ENCODE measurements at places on chromosomes 7 and 10.
A peak's percentile ranks its signal among the peaks of the same experiment; 100 is the strongest.

DNA sequence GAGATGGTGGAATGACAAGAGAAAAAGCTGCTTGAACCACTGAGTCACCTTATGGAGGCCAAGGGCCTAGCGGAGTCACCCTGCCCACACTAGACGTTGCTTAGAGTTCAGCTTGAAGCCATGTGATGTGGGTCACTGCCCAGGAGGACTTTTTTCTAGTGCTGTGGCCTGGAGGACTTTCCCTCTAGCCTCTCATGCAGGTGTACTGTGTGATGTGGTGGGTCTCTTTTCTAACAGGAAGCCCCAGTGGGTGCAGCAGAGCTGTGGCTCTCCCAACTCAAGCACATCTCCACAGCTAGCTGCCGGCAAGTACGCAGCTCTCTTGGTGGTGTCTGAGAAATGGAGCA, 13.6 kb downstream of the POR start:
- DNase-seq: peak; percentile 18

DNA sequence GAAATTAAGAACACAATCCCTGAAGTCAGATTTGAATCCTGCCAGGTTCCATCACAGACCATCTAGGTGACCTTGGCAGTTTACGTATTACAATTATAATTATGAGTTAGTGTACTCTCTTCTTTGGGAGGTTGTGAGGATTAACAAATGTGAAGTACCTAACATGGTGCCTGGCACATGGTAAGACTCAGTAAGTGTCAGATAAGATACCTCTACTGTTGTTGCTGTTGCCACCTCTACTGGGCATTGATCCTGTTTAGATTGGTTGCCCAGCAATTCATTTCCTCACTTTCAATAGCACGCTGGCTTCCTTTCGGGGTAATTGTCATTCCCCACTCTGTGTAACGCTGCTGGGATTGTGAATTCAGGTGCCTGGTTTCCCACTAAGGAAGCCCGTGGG, 31.7 kb upstream of the HGF start:
- no peak for DNase-seq

GRCh38 chr7:69919426-69920111, 321.3 kb downstream of the AUTS2 start:
- DNase-seq: no peak

DNA sequence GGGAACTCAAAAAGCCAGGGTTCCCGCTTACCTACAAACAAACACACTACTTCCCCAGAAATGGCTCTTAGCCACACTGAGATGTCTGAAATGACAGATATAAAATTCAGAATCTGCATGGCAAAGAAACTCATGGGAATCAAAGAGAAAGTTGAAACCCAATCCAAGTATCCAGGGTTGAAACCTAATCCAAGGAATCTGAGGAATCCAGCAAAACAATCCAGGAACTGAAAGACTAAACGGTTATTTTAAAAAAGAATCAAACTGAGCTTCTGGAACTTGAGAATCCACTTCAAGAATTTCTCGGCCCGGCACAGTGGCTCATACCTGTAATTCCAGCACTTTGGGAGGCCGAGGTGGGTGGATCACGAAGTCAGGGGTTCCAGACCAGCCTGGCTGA, 568.8 kb downstream of the POM121L12 start:
- DNase-seq: no peak

DNA sequence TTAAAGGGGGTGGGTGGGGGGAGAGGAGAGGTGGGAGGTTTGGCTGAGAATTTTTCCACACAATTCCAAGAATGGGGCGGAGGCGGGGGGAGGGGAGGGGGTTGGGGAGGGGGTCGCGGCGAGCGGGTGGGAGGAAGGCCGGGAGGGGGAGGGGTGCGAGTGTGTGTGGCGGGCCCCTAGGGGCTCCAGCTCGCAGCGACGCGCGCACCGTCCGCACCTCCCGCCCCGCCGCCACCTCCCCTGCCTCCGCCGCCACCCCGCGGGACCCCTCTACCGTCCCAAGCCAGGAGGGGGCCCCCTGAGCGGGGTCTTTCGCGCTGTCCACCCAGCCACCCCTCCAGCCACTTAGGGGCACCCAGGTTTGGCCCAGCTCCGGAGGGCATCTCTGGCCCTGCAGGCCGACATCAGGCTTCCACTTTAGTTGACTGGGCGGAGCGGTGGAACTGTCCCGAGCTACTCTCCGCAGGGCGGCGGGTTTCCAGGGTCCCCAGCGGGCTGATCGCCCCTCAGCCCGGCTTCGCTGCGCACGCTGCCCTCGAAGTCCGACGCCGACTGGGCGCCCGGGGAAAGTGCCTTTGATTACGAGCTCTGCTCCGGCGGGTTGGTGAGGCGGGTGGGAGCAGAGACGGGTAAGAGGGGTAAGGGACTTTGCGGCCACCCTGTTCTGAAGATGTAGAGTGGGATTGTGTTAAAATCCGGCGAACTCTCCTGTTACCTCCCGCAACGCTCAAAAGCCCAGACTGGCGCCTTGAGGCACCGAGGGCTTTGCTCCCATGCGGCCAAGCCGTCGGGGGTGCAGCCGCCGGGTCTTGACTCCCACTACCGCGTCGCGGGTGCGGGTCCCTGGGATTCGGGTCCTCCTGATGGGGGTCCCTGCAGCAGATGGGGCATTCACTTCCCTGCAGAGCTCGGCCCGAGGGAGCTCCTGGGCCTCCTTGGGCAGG, 1.8 kb upstream of the VAX1 start:
- no peak for DNase-seq

GRCh38 chr10:31939797-31940708, 11.4 kb upstream of the ARHGAP12 start:
- DNase-seq: peak; percentile 47

GRCh38 chr10:93762979-93763391, 5.2 kb downstream of the LGI1 start:
- no peak for DNase-seq

DNA sequence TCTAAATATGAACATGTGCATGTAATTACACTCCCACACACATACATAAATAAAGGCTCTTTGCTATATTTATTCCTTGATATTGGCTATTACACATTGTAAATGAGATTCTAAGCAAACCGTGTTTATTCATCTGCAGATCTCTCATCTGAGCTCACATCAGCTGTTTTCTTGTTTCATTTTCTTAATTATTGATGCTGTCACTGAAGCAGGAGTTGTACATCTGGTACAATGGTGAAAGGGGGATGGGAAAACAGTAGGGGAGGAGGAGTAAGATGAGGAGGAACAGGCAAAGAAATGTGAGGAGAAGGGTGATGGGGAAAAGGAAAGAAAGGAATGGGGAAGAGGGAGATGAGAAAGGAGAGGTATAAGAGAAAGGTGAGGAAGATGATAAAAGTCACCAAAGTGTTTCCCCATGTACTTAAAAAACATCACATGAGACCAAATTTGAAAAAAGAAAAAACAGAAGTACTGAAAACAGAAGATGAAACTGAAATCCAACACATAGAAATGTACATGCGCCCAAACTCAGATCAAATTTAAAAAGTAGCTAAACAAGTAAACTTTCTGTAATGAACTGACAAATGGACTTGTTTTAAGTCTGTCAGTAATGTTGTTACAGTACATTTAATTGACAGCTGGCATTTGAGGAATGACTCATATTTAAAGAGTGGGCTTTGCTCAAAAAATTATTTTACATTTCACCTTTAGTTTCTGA, 472.2 kb downstream of the ARL4A start:
- DNase-seq: no peak

DNA sequence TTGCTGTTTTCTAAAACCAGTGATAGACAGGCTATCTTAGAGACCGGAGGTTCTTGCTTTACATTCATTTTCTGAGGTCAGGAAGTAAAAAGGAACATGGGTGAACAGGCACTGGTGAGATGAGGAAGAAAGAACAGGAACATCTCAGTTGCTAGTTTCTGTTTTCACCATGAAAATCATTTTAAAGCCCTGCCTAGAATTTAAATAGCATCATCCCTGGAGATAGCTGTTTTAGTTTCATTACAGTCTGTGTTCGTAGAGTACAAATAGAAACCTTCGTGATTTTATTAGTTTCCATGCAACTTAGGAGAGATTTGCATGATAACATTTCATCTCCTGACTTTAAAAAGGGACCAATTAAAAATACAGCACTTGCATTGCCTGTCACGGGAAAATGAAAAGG, 14.7 kb downstream of the KCNMA1 start:
- no peak for DNase-seq

- no peak for DNase-seq
These were observed 10.6 kb upstream of the BPGM start for GRCh38 chr7:134636008-134636449.
